Immature natural killer cell (primary cell): ENCODE measurements at places on chromosomes 16 and 17.

GRCh38 chr16:56787167-56787566 lies 57.2 kb downstream of the NUP93 start:
- no peak for DNase-seq

GRCh38 chr16:19219836-19220235 lies 51.8 kb downstream of the SYT17 start:
- no peak for DNase-seq

- no peak for DNase-seq
Measured at GRCh38 chr17:44828919-44829522, 1.1 kb downstream of the GJC1 start.

GRCh38 chr16:29023279-29024277 lies 38.7 kb downstream of the LAT start:
- no peak for DNase-seq

DNA sequence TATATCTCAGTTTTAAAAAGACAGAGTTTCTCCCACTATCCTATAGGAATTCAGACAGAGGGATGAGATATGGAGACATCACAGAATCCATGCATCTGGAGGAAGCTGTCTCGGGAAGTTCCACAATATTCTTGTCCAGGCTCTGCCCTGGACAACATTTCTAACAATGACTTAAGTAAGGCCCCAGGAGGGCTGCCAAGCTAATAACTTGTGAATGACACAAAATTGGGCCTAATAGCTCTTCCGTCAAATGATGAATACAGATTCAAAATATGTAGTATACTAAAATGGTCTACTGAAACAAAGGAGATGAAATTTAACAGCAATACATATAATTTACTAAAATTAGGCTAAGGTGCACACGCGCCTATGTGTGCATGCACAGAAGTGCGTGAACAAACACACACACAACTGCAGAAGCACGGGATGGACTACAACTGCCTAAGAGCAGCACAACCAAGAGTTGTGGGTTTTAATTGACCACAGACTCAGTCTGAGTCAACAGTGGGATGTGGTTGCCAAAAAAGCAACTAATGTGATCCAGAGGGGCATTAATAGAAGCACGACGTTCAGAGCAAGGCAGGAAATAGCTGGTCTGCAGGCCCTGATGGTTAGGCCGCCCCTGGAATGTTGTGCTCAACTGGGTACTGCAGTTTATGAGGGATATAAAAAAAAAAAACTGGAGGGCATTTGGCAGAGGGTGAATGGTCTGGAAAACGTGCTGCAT lies 26.3 kb upstream of the HS3ST2 start:
- DNase-seq, result peak; percentile 2

DNA sequence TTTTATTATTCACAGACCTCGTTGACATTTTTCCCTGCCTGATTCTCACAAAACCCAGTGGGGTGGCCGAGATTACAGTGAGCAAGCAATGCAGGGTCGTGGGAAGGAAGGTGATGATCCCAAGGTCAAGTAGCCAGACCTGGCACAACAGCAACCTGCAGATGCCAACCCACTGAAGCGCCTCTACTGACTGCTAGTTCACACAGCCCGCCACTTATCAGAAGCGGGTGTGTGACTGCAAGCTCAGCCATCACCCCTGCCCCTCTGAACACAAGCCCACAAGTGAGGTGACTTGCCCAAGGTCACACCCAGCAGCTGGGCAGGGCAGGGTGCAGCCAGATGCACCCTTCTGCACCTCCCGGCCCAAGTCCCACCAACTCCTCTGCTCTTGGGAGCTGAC lies 7.1 kb downstream of the TFAP4 start:
- DNase-seq, result no peak

GRCh38 chr17:34899643-34900291 lies 61.5 kb downstream of the CCT6B start:
- DNase-seq, result no peak

DNA sequence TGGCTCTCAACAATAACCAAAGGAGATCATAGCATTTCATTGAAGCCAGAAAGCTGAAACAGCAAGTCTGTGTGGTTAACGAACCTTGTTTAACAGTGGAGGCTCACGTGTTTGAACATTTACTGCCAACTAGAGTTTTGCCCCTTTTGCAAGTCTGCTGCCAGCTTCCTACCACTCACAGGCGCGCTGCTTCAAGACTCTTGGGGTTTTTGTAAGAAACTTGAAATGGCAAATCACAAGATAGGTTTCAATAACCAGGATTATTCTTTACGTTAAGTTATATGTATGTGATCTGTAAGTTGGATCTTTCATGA lies 1.2 kb downstream of the SNTB2 start:
- DNase-seq, result peak; percentile 65

DNA sequence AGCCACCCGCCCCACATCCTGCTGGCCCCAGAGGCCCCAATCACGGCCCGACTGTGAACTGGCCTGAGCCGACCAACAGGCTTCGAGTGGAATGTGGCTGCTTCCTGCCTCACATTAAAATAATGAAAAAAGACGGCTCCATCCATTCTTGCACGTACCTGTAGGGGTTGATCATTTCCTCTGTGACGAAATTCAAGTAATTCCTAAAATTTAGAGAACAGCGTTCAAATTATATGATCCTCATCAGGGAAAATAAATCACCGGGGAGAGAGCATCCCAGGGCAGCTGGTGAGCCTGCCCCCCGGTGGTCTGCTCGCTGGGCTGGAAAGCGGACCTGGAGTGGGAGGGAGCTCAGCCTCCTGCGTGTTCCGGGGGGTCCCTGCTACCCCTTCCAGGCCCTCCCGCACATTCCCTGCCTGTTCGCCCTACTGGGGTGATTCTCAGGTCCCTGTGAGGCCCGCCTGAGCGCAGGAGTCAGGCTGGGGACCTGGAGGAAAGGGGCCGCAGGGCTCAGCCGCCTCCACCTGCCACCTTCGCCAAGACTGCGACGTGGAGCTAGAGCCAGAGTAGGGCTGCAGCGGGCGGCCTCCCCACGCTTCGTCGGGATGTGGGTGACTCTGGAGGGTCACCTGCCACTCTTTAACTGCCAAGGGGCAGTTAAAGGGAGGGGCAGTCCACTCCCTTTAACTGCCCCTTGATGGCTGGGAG lies 28.9 kb downstream of the SLC7A5 start:
- DNase-seq, result no peak

GRCh38 chr16:28878083-28878926 lies at the start of gene ATP2A1:
ATP2A1 (plus strand) TSS chr16:28878488; CDS start chr16:28878672, 184 bp downstream.
- no peak for DNase-seq

DNA sequence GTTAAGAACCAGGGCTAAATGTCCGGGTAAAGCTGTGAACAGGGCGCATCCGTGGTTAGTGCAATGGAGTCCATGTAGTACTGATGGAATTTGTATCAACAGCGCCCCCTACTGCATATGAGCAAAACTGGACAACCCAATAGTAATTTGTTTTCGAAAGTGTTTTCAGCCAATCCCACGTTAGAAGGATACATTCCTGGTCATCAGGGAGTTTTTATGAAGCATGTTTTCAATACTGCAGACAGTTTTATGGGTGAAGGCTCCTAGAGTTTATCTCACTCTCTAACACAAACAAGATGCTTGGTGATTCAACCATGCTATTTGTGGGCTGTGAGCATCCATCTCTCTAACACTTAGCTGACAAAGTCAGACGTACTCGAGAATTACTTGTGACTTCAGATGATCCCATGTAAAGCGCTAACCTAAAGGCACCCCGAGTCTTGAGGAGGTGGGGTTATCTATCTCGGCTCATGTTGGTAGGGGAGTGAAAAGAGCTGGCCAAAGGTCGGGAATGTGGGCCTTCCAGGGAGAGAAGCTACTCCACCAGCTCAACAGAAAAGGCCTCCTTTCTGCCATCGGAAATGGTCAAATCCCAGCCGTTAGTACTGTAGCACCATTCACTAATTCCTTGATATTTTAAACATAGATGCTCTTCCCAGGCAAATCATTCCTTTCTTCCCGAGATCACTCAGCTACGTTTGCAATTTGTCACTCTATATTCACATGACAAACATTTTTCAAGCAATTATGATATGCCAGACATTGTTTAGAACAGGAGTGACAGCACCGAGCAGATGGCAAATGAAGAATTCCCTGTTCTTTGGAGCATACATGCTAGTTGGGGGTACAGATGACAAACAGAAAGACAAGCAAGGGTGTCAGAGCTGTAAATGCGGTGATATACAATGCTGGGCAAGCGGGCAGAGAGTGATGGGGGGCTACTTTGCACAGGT lies 46.9 kb upstream of the HNF1B start:
- DNase-seq, result peak; percentile 43

GRCh38 chr16:49755313-49755620 lies 100.6 kb downstream of the ZNF423 start:
- no peak for DNase-seq

- no peak for DNase-seq
Measured at GRCh38 chr17:1999557-2000251, 25.4 kb downstream of the RTN4RL1 start.

GRCh38 chr17:29163563-29163962 lies 16.6 kb downstream of the MYO18A start:
- no peak for DNase-seq

DNA sequence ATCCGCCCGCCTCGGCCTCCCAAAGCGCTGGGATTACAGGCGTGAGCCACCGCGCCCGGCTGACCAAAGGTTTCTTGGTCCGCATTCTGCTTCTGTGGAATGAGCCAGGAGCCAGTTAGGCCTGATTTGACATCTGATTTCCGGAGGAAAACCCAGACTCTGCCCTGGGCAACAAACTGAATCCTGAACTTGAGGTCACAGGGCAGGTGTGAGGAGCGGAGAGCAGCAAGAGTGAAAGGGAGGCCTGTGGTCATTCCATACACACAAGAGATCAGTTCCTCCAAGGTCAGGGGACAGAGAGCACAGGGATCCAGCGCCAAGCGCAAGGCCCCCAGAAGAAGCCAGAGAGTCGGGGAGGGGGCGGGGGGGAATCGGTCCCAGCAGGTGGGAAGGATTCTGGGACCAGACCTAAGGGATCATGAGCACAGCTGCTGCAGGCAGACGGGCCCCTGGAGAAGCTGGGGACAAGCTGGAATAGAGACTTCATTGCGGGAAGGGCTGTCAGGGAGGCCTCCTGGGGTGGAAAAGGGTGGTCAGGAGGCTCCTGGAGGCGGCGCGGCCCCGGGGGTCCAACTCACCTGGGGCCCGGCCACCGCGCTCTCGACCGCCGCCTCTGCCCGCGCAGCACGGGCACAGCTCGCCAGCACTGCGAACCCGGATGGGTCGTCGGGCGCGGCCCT lies 436 bp downstream of the SHPK start:
- no peak for DNase-seq

- DNase-seq, result peak; percentile 55
Measured at GRCh38 chr17:63930951-63931575, 1.1 kb downstream of the CD79B start.

GRCh38 chr16:46973996-46974324 lies 486 bp upstream of the DNAJA2 start:
- DNase-seq, result no peak

DNA sequence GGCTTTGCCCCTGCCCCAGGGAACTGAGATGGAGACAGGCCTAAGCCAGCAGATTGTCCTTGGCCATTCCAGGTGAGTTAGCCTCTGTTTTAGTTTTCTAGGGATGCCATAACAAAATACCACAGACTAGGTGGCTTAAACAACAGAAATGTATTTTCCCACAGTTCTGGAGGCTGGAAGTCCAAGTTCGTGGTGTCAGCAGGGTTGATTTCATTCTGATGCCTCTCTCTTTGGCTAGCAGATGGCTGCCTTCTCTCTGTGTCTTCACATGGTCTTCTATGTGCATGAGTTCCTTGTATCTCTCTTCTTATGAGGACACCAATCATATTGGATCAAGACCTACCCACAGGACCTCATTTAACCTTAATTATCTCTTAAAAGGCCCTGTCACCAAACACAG lies 12.8 kb downstream of the FAM20A start:
- DNase-seq, result no peak

DNA sequence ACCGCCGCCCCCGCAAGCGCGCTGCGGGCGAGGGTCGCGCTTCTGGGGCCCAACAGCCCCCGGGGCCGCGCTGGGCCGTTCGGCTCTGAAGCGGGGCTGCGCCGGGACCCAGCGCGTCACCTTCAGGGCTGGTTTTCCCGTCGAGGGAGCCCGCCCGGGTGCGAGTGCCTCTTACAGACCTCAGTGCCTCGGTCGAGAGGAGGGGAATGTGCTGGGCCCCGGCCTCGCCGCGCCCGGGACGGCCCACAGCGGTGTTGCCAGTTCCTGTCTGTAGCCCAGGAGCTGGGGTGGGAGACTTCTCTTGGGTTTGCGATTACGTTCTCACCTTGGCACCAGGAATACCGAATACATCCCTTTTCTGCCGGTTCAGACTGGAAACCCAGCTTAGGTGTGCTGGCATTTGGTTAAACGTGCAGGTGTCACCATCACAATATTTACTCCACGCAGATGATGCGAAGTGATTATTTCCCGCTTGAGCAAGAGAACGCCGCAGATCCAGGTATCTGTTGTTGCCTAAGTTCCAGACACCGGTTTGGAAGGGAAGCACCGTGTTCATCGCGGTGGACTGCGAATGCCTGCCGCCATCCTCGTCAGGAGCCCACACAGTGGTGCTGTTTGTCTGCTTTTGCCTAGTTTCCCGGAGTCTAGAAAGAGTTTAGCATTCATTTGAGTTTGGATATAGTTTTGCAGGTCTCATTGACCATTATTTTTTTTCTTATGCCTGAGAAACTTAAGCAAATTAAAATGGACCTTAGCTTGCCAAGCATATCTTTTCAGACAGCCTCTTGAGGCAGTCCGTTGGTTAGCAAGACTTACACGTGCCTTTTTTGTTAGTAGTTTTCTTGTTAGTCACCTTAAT lies 914 bp downstream of the MAP1LC3B start:
- peak; percentile 38 for DNase-seq

DNA sequence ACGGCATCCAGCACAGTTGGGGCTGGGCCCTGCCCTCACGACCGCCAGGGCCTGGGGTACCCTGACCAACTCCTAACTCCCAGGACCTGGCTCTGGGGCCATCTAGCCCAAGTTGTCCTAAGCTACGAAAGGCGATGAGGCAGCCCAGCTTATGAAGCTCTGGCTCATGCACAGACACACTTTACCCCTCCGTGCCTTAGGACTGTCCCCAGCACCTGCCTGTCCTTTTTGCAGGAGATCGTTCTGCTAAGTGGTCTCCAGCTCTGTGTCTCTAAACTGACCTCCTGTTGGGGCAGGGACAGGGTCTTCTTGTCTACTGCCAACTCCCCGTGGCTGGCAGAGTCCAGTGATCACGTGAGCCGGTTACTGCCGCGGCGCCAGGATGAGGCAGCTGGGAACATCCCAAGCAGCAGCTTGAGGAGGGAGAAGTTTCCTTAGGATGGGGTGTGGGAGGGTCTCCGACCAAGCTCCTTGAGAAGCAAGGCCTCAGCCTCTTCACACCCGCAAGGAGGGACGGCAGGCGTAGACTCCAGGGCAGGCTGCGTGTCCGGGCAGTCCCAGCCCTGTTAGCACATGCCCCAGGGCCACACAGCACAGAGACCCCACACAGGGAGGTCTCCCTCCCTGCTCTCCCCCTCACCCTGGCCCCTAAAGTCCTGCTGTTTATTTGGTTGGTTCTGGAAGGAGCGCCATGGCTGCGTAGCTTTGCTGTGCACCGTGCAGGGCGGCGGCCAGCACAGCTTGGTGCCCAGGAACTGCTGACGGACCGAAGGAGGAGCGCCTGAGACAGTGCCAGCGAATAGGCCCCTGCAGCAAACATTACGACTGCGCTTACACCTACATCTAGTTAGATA lies 16.4 kb upstream of the METRNL start:
- no peak for DNase-seq
